A549 treated with dexamethasone at 1 μM for 4 hours (cell line): ENCODE measurements at places on chromosomes 5 and 9. TPM values are rescaled to one million over a fixed set of nuclear protein-coding genes. Genes with fewer than 3 reads are reported as not detected.

The ZNF608 gene
- 0.85 to 1.3 TPM (median 1.2 TPM) in 5 replicates for total RNA-seq

The C8G gene
- 0.42 to 1.4 TPM (median 1.0 TPM) in 5 replicates for total RNA-seq

The CDC20B gene
- total RNA-seq: 0.06 to 0.09 TPM (median 0.08 TPM) in 5 replicates

The ZNF883 gene
- 0.79 to 1.1 TPM (median 1.0 TPM) in 5 replicates for total RNA-seq

The RGMB gene
- 6.0 to 8.0 TPM (median 7.5 TPM) in 5 replicates for total RNA-seq

The SLC34A1 gene
- not detected in 5 replicates for total RNA-seq

The AGXT2 gene
- total RNA-seq: not detected in 5 replicates
